Left ventricle myocardium inferior (tissue), 1 donor: ENCODE measurements at places on chromosomes 4 and X. TPM values are rescaled to one million over a fixed set of nuclear protein-coding genes. Genes with fewer than 3 reads are reported as not detected.

Gene MAP7D2
- total RNA-seq, result 0.44 TPM

Gene SYTL5
- 0.41 TPM for total RNA-seq

Gene GAB3
- 14.8 TPM for total RNA-seq

Gene IQCM
- total RNA-seq, result not detected

DNA sequence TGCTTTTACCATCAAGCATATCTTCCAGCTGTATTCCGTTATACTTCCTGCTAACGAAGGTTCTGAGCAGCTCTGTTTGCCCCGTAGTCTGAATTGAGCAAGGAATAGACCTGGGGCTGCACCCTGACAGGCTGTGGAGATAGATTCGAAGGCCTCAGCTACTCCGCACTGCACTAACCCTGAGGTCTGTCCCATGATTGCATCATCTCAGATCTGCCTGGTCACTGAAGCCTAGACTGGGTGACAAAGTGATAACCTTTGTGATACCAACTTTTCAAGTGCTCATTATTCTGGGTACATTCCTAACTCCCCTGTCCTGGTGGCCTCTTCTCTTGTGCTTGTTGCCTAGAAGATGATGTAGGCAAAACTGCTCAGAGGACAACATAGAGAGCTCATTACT lies 29.9 kb upstream of the PGRMC1 start:
- no peak for DNase-seq

DNA sequence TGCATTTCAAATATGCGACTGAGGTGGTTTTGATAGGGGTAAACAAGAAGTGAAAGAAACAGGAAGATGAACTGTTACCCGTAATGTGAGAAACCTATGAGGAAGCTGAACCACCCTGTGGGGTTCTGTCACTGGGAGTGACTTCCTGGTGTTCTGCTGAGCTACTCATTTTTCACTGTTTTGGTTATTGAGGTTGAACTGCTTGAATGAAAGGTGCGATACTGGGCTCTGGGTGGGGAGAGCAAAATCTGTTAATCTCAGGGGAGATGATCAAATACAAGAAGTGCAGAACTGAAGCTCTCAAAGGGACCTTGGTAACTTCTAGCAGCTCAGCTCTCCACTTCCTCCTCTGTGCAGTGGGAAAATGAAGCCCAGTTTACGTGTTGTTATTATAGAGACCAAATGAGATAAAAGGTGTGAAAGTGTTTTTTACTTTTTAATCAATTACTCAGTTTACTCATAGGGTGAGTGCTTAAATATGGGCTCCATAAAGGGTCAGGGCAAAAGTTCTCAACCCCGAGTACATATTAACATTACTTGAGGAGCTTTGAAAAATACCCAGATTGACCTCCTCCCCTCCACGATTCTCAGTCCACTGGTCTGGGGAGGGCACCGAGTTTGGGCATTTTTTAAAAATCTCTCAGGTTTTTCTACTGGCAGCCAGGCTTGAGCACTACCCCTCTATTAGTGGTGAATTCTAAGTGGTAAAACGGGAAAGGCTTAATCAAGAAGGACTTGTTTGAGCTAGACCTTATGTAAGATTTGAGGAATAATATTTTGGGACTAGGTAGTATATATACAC lies 66.7 kb downstream of the COQ2 start:
- DNase-seq, result no peak

DNA sequence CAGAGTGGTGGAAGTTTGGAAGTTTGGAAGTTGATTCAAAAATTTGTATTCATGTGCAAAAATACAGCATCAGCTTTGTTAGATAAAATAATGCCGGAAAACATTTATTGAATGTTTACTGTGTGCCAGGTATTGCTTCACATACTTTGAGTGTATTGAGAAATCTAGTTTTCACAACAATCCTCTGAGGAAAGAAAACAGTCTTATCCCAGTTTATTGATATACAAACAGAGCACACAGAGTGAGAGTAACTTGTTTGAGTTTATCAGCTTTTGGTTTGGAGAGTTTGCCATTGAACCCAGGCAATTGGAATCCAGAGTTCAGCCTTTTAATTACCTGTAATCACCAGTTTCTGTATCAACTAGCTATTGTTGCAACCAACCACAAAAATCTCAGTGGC lies 127.2 kb upstream of the RPS6KA3 start:
- DNase-seq, result no peak

DNA sequence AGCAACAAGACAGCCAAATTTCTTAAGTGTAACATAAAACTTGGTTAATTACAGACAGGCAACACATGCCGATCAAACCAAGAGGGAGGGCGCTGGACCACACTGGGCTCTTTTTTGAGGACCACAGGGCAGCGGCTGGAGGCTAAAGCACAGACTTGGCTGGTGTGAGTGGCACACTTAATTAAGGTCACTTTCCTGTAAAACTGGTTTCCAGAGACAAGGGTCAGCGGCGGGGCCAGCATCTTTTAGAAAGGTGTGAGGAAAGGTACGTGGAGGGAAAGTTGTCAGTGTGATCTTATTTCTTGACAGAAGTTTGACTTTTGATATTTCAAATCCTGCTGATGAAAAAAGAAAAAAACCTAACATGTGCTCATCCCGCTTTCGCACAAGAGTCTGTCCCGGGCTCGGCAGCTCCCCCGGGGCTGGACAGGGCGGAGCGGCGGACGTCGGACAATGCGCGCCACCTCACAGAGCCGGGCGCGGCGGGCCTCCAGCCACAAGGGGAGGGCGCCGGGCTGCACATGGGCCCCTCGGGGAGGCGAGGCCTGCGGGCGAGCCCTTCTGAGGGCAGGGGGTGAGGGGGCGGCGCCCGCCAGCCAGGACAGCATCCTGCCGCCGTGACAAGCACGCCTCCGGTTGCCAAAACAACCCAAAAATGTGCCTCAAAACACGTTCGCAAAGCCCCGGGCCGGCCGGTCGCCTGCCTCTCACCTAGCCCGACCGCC lies 660 bp upstream of the HSPA4L start:
- peak; percentile 60 for DNase-seq
